ENCODE measurements at places on chromosomes 3 and 15. TPM values are rescaled to one million over a fixed set of nuclear protein-coding genes. Genes with fewer than 3 reads are reported as not detected.

Gene XRN1
- 37.9 TPM for total RNA-seq

Gene ZNF710
- 10.7 TPM for total RNA-seq

Gene REC114
- total RNA-seq: not detected

Gene MLF1
- 7.1 TPM for total RNA-seq

All from dermis blood vessel endothelial cell (primary cell).